Left renal cortex interstitium (tissue), 4 donors: ENCODE measurements at places on chromosomes 3 and 15. TPM values are rescaled to one million over a fixed set of nuclear protein-coding genes. Genes with fewer than 3 reads are reported as not detected.

The SCG5 gene
- 23.9 TPM for polyA plus RNA-seq

The GPR62 gene
- 0.83 TPM for polyA plus RNA-seq

The FURIN gene
- 44.0 TPM for polyA plus RNA-seq

The TM4SF4 gene
- 5.2 TPM for polyA plus RNA-seq

DNA sequence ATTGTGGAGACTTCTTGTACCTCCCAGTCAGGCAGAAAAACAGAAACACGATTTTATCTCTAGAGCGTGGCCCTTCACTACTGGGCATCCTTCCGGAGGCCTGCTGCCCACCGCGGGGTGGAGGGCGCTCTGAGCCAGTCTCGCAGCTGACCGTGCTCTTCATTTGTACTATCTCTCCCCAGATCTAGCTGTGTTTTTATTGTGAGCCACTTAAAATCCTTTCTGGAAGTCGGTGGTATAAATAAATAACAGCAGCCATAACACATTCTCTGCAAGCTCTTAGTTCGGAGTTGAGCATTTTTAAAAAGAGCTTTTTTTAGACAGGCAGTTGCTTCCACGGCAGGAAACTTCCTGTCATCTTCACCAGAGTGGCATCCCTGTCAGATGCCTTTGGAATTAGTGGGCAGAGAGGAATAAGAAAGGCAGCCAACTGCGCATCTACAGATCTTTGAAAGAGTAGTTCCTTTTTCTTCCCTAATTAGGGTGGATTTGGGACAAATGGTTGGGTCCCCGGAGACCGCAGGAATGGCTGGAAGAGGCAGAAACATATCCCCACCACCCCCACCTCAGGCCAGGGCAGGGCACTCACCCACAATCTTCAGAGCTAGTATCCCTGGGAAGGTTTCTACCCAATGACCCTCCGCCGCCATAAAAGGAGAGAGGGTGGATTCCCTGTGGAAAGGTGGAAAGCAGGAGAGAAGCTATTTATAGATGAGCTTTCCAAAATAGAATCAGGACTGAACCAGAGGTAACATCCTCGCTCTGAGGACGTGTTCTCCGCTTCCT is 91.1 kb downstream of the TOP2B start:
- DNase-seq, result no peak

- DNase-seq, result no peak
These were observed 682.5 kb downstream of the GRM7 start for GRCh38 chr3:7543294-7543880.

- DNase-seq, result no peak
These were observed 66.2 kb upstream of the SMAD6 start for GRCh38 chr15:66635817-66636216.

DNA sequence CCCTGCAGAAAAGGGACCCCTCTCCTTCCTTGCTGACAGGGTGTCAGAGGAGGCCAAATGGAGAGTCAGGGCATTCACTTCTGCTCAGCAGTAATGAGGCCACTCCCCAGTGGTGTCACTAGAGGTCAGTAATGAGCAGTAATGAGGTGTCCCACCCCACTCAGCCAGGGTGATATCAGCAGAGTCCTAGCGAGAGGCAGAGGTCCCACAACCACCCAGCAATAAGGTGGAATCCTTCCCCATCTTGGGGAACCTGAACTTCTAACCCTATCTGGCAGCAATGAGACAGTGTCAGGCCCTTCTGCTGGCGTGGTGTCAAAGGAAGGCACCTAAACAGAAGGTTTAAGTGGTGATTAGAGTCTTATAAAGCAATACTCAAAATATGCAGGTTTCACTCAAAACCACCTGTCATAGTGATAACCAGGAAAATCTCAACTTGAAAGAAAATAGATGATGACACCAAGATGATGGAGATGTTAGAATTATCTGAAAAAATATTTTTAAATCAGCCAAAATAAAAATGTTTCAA is 12.9 kb downstream of the OCA2 start:
- no peak for DNase-seq

- no peak for DNase-seq
These were observed 364.0 kb upstream of the IL12A start for GRCh38 chr3:159624616-159625015.

DNA sequence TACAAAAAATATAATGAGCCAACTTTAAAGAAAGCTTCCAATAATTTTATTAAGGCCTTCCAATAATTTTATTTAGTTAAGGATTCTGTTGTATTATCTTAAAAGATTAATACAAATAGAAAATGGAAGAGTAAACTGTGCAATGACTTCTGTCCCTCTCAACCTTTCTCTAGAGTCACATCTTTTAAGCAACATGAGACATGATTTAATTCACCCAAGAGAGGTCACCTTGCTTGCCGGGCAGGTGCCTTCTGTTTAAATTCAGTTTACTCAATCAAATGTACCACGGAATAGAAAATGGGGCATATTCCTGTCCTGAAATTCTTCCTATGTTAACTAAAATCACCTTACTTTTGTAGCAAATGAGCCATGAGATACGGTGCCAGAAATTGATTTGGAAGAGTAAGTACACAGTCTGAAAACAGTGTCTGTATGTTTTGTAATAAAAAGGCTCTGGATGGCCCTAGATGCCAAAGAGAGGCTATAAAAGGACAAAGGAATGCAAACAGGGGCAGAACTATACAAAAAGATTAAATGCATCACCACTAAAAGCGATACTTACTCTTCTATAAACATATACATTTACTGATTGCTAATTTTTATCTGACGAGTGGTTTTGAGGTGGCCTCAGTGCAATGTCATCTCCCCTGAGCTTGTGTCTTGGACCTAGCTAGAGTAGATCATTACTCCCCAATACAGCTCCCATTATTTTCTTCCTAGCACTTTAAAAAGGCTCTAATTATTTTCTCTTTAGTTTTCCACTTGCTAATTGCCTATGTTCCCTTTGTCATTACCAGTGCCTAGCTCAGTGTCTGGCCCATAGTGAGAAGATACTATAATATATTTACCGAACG is 134.0 kb downstream of the FHIT start:
- no peak for DNase-seq

GRCh38 chr3:33664195-33664594 is 53.9 kb downstream of the CLASP2 start:
- no peak for DNase-seq

GRCh38 chr3:109607897-109608296 is 270.6 kb upstream of the DPPA4 start:
- DNase-seq, result no peak

DNA sequence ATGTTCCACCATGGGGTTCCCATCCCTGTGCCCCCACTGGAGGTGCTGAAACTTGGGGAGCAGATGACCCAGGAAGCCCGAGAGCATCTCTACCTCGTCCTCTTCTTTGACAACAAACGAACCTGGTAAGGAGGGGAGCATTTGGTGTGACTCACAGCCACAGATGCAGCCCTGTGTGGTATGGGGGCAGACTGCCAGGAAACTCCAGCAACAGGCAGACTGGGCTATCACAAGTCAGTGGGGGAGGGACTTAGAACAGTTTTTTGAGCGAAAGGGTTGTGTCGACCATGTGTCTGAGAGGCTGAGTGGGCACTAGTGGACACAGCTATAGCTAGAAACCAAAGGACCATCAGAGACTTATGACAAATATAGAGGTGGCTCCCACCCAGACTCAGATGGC is 3.4 kb upstream of the OGG1 start:
- no peak for DNase-seq

DNA sequence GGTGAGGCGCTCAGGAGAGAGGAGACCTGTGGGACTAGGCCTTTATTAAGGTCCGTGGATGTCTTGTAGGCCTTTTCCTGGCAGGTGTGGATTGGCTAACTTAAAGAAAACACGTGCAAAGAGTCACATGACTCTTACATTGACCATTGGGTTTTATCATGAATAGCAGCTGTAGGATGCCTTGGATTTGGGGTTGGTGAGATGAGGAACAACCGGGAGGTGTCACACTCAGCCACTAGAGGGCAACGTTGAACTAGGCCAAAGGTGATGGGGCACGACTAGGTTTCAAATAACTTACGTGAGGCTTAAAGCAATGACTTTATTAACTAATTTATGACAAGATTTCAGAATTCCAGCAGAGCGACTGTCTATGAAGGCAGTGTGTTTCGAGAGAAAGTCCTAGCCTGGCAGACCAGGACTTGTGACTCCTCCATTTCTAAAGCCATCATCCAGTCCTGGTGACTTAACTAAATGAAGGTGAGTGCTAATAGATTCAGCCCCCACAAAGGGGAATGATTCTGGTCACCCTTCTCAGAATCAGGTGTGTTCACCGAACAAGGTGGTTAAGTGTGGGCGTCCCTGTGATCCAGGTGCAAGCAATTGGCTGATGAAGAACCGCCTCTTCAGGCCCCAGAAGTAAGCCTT is 345.6 kb downstream of the MCTP2 start:
- no peak for DNase-seq

DNA sequence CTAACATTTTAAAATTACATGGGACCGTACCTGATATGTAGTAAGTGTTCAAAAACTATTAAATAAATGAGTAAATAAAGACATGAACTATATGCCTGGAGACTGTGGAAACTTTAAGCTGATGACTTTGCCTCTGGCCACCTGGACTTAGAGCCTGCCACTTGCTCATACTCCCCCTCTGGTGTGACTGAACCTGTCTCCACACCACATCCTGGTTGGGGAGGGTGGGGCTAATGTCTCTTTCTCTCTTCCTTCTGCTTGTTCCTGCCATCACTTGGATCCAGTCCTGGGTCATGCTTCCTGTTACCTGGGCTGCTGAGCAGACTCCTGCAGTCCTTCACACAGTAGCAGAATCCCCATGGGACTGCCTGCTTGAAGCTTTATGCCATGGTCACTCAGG is 8.2 kb upstream of the TMEM158 start:
- DNase-seq, result no peak

DNA sequence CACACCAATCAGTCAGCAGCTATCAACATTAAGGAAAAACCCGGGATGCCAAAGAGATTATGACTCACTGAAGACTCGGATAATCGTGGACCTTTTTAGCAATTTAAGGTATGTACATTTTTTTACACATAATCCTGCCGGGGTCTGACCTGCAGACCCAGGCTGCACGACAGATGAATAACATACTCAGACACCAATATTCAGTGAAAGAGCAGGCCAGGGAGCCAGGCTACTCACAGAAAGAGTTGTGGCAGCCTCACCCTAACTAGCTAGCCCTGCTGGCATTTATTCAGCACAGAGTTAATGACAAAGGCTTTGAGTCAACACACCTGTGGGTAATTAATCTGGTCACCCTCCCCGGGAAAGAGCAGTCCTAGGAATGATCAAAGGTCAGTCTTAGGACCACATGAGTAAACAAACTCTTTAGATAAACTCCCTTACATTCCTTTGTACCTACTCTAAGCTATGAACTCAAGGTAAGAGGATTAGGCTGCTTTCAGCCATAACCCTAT is 727.5 kb downstream of the TBL1XR1 start:
- DNase-seq, result no peak
